ENCODE measurements at places on chromosomes 3 and 15.

- no peak for DNase-seq
Observed at GRCh38 chr3:71393093-71393492, 190.4 kb downstream of the FOXP1 start.

DNA sequence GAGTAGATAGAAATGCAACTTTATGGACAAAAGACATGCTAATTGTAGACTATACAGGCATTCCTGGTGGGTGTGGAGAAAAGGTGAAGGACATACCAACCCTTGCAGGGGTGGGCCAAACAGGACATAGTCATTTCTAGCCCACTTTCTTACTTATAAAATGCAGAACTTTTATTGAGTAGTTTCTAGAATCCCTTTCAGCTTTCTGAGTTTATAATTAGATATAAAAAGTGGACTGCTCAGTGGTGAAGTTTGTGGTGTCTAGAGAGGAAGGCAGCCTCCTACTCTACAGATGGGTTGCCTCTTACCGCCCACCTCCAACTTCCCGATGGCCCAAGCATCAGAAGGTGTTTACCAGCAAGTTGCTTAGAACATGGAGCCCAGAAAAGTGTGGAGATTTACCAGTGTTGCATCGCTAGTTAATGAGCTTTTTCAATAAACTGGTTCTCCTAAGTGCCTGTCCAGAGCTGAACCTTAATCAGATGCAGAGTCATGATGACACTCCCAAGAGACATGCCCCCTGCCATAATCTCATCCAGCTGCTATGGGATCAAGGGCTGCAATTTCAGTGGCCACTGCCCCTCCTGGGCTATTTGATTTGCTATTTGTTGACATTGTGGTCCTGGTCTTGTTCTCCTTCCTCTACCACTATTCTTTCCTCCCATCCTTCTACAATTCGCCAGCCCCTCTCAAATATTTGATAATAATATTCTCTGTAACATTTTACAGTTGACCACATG, 77.5 kb upstream of the STRIT1 start:
- DNase-seq, result no peak

GRCh38 chr3:47204875-47205274, 41.0 kb upstream of the SETD2 start:
- no peak for DNase-seq

DNA sequence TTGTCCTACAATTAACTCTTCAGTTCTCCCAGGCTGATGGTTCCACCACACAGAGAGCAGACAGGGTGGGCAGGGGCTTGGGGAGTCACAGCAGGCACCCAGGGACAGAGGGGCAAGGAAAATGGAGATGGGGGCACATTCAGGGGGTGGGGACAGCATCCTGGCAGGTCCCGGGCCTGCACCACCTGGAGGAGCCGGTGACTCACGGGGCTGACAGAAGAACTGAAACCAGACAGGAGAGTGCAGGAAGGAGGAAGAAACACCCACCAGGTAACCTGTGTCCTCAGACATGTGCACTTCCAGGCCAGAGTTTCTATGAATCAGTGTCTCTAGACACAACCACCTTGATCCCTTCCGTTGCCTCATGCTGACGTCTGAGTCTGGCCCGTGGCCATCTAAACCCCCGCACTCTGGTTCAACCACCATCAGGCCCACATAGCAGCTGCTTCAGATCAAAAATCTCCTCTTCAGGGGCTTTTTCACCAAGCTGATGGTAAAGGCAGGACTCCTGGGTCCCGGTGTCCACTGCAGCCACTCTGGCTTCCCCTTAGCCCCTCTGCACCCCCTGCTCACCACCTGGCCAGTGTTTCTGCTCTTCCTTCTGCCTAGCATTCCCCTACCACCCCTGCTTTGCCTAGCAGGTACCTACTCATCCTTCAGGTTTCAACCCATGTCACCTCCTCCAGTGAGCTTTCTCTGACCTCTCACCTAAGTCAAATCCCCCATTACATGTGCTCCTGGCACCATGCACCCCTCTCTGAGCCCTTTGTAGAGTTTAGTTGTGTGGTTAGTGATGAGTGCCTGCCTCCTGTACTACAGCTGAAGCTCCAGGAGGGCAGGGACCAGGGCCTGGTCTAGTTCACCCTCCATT, 16.5 kb upstream of the CYP11A1 start:
- DNase-seq, result no peak

- DNase-seq, result no peak
Observed at GRCh38 chr3:125383744-125384143, 8.6 kb upstream of the ZNF148 start.
